T-helper 1 cell treated with Interleukin-12 subunit alpha and Interleukin-12 subunit beta and Interleukin-4 antibody, amounts not matched to agents 30 ng/mL and 1 ng/mL, for 36 hours (primary cell): ENCODE measurements at places on chromosomes 3 and 15. TPM values are rescaled to one million over a fixed set of nuclear protein-coding genes. Genes with fewer than 3 reads are reported as not detected.

RFC4 gene
- total RNA-seq, result 60.7 and 63.8 TPM in 2 replicates

CLDN18 gene
- not detected in 2 replicates for total RNA-seq

ARPC4 gene
- 292 and 298 TPM in 2 replicates for total RNA-seq

NME9 gene
- total RNA-seq, result 0.71 TPM in 1 of 2 replicates, not detected in the other

SLC6A1 gene
- not detected in 2 replicates for total RNA-seq

SLC24A5 gene
- total RNA-seq, result not detected in 2 replicates

XCR1 gene
- 0.05 TPM in 2 replicates for total RNA-seq

CD200R1 gene
- 18.0 and 18.6 TPM in 2 replicates for total RNA-seq

PARP15 gene
- total RNA-seq, result 43.2 and 43.5 TPM in 2 replicates

THRB gene
- total RNA-seq, result not detected in 2 replicates

PDCD7 gene
- 42.4 and 46.1 TPM in 2 replicates for total RNA-seq

VGLL3 gene
- total RNA-seq, result not detected in 2 replicates

GOLGA6A gene
- total RNA-seq, result 0.17 TPM in 1 of 2 replicates, not detected in the other
